GM23248 (cell line): ENCODE measurements at places on chromosomes 5 and 9.

DNA sequence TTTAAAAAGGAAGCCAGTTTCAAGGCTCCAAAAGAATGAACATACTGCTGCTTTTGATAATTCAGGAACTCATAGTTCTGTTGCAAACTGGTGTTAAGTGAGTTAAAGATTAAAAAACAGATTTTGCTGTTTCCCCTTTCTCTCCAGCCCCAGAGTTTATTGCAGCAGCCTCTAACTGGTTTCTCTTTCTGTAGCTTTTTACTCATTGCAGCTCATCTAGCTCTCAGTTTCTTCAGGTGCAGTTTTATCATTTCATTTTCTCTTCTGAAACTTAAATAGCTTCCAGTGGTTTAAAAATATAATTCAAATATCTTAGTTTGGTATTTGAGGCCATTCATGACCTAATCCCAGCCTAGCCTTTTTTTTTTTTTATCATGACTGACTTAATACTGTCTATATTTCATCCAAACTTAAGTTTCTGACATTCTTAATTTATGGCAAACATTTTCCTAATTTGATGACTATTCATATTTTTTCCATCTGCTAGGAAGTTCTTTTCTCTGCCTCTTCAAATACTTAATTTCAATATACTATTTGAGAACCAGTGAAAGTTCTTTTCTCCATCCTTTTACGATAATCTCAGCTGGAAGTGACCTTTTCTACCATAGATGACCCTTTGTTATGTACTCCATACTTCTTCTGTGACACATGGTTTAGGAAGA lies 252.7 kb upstream of the GRIA1 start:
- no peak for DNase-seq

DNA sequence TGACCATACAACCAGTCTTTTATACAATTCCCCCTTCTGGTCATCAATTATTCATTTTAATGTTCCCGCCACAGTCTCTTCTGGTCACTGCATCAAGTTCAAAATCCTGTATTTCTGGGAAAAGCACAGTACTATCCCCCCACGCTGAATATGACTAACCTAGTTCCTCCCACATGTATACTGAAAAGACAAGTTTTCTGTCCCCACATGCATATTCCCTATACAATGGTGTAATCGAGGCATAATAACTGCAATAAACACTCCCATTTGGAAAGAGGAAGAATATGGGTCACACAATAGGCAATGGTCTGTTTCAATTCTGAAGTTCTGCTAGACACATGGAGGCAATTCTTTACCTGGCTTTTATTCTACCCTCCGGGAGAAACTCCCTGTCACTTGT lies 344.9 kb downstream of the EFNA5 start:
- DNase-seq = no peak

DNA sequence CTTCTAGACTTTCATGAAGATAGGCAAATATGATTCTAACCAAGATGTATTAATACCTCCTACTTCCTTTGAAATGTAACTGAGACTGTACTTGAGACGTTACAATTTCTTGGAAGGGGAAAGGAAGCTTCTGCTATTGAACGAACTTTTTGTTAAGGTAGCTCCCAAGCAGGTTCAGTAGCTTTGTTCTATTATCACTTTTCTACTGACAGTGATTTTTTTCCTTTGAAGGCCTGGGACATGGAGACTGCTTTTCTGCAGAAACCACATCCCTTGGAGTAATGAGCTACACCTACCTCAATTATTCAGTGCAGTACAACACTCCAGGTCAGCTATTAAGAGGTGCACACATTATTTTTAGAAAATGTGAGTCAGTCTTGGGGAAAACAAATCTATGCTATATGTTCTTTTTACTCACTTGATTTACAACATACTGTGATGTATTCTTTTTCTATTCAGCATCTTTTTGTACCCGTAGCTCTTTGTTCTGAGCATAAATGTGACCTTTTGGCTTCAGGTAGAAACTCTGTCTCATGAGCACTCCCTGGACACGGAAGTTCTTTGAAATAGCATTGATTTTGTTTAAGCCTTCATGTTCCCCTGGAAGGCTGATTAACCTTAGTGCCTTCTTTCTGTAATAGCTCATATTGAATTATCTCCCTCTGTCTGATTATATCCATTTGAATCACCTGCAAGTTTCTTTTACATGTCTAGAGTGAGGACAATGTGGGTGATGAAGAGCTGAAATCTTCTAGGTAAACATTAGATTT lies 56.5 kb upstream of the CDKN2B start:
- no peak for DNase-seq

- no peak for DNase-seq
These were observed 122.7 kb downstream of the FSTL4 start for GRCh38 chr5:133489632-133490031.

DNA sequence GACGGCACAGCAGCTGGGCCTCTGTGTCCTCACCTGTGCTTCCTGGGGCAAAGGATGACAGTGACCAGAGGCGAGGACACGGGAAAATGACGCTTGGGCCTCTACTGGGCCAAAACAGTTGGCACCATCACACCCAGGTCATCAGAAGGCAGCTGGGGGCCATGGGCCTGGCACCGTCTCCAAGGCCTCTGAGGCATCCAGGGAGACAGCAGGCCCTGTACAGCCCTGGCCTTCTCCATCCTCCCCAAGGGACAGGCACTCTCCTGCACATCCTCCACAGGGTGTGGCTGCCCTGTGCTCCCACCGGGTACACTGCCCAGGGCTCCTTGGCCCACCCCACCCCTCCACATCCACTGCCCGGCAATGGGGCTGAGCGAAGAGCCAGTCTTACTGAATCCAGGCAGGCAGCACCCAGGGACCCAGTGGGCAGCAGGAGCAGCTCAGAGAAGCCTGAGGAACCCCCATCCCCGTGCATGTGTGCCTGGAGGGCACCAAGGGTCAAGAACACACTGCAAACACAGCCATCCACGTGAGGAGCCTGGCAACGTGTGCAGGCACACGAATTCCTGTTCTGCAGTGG lies 4.0 kb downstream of the LPCAT1 start:
- no peak for DNase-seq

DNA sequence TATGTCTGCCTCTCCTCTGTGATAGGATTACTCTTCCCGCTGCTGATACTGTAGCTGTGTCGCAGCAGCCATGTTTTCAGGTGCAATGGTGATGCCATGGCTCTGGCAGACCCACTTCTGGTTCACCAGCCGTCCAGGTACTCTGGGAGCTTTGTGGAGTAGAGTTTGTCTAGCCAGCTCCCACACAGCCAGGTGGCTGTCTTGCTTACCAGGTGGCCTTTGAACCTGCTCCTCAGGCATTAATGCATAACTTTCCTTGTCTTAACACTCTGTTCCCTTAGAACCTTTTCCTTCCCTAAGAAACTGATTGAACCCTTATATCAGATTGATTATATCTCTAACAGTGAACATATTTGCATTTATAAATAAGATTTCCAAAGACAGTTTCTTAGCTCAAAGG lies 42.2 kb downstream of the F2RL2 start:
- no peak for DNase-seq

DNA sequence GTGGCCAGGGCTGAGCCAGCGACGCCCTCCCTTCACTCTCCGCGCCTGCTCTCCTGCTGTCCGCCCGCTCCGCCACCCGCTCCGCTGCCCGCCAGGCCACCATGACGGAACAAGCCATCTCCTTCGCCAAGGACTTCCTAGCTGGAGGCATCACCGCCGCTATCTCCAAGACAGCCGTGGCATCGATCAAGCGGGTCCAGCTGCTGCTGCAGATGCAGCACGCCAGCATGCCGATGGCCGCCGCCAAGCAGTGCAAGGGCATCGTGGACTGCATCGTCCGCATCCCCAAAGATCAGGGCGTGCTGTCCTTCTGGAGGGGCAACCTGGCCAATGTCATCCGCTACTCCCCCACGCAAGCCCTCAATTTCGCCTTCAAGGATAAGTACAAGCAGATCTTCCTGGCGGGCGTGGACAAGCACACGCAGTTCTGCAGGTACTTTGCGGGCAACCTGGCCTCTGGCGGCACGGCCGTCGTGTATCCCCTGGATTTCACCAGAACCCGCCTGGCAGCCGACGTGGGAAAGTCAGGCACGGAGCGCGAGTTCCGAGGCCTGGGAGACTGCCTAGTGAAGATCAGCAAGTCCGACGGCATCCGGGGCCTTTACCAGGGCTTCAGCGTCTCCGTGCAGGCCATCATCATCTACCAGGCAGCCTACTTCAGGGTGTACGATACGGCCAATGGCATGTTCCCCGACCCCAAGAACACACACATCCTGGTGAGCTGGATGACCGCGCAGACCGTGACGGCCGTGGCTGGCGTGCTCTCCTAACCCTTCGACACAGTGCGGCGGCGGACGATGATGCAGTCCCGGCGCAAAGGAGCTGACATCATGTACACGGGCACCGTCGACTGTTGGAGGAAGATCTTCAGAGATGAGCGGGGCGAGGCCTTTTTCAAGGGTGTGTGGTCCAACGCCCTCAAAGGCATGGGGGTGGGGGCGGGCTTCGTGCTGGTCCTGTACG lies 1130.4 kb upstream of the ACO1 start:
- no peak for DNase-seq

GRCh38 chr5:83942155-83942554 lies 221.5 kb upstream of the HAPLN1 start:
- DNase-seq = no peak

DNA sequence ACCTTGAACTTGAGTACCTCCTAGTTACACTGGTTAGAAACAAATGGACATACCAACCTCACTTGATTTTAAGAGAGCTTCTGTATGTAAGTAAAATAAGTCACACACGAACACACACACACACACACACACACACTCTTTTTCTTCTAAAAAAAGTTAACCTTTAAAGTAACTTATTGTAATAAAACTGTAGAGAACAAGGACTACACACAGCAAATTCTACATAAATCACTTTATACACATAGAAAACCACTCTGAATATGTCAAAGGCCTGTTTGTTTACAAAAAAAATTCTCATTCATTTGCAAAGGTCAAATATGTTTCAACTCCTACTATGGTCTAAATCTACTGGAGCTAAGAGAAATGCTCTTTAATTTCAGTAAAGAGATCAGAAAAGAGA lies 29.1 kb downstream of the GIN1 start:
- DNase-seq = no peak
